ENCODE measurements at places on chromosomes 16 and 17.

- DNase-seq = no peak
Measured at GRCh38 chr17:79438546-79439334, 172.1 kb downstream of the RBFOX3 start.

GRCh38 chr16:53433509-53433908 lies 762 bp upstream of the RBL2 start:
- DNase-seq = no peak

DNA sequence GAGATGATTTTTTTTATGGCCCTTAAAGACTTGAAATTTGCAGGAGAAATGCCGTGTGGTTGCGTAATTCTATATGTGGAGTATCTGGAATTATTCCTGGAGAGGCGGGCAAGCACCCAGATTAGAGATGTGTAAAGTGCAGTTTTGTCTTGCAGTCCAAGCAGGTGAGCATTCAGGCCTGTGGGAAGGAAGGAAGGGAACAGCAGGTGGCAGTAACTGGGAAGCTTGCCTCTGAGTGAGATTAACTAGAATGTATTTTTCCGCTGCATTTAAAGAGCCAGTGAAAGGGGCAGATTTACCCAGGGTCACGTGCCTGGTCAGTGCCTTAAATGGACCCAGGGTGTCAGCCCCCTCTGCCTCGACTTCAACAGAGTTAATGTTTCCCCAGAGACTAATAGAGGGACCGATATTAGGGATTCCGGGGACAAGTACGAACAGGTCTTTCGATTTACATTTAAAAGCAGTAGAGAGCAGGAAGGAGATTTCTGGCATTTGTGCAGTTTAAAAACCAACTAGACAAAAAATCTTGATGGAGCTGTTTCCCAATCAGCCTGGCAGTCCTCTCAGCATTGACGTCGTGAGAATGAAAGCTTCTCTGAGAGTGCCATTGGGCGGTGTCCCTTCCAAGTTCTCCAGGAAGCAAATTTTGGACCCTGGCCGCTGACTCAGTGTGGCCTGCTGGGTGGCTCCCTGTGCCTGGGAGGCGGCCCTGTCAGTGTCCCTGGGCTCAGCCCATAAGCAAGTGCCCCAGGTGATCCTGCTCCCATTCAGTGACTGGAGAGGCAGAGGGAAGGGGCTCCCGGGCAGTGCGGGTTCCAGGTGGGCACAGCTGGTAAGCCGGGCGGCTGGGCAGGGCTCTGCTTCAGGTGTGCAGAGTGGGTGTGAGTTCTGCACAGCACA lies 38.2 kb downstream of the KSR1 start:
- no peak for DNase-seq

GRCh38 chr16:57029161-57030160 lies 40.1 kb downstream of the NLRC5 start:
- no peak for DNase-seq

DNA sequence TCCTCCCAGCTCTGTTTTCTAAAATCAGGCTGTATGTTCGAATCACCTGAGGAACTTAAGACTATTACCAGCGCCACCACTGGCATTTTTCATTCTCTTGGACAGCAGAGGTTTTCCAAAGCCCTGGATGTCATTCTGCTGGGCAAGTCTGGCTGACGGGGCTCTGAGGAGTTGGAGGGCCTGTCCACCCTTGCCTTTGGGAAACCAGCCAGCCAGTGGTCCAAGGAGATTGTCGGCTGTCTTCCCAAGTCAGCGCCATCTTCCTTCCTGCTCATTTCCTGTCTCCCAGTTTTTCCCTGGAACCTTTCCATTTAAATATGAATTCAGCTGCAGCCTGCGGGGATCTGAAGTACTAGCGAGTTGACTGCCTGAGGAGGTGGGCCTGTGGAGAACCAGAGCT lies 258.3 kb downstream of the PRKCA start:
- no peak for DNase-seq
